Breast epithelium (tissue), 4 donors: ENCODE measurements at places on chromosomes 4 and X. TPM values are rescaled to one million over a fixed set of nuclear protein-coding genes. Genes with fewer than 3 reads are reported as not detected.

The GYPB gene
- not detected for total RNA-seq

The HSFX4 gene
- not detected for total RNA-seq

The TMPRSS11B gene
- not detected for total RNA-seq

The PNCK gene
- 1.3 TPM for total RNA-seq

The BTC gene
- 5.0 TPM for total RNA-seq

The LIAS gene
- total RNA-seq: 17.9 TPM

The SPANXA2 gene
- total RNA-seq: not detected

The ETDB gene
- not detected for total RNA-seq

The SLC2A9 gene
- 9.5 TPM for total RNA-seq

The NPNT gene
- 1.4 TPM for total RNA-seq

The ESX1 gene
- not detected for total RNA-seq
